ENCODE measurements at places on chromosomes 1 and 21. TPM values are rescaled to one million over a fixed set of nuclear protein-coding genes. Genes with fewer than 3 reads are reported as not detected.

Gene CD52
- not detected for total RNA-seq

Gene SYT14
- total RNA-seq: 1.6 TPM

Gene C8A
- total RNA-seq: not detected

Gene PLEKHA6
- 2.4 TPM for total RNA-seq

Gene NHLH2
- under 0.01 TPM for total RNA-seq

Gene GLIS1
- not detected for total RNA-seq

Gene SPRR4
- total RNA-seq: not detected

Gene LMX1A
- not detected for total RNA-seq

Gene TMEM240
- 2.9 TPM for total RNA-seq
